CD4-positive, alpha-beta T cell treated with Interleukin-6 for 4 hours (primary cell): ENCODE measurements at places on chromosomes 16 and 17.

- DNase-seq: no peak
Observed at GRCh38 chr16:28098959-28099945, 35.7 kb upstream of the GSG1L start.

DNA sequence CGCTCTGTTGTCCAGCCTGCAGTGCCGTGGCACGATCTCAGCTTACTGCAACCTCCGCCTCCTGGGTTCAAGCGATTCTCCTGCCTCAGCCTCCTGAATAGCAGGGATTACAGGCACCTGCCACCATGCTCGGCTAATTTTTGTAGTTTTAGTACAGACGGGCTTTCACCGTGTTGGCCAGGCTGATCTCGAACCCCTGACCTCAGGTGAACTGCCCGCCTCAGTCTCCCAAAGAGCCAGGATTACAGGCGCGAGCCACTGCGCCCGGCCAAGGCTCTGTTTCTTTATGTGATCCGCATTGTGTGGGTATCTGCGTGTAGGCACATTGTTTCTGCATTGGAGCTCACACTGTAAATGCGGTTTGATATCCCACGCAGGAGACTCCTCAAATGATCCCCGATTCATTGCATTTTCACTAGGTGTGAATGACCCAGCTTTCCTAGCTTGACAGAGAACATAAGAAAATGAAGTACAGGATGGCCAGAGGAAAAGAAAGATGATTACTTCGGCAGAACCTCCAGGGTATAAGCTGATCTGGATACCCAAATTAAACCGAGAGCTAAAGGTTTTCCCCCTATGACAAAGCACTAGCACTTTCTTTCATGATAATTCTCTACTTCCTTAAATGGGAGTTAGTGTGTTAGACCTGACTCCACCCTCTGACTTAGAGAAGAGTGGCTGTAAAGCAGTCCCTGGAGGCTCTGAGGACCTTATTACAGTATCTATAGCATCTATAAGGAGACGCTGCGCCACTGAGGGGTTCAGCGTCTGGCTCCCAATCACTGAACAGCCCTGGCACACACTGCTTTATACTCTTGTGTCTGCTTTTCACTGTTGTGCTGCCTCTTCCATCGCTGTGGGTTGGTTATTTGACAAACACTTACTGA lies 17.3 kb downstream of the COTL1 start:
- DNase-seq: no peak

GRCh38 chr17:29240477-29240876 lies 6.2 kb upstream of the CRYBA1 start:
- no peak for DNase-seq

GRCh38 chr16:70777973-70778406 lies 23.0 kb downstream of the VAC14 start:
- no peak for DNase-seq

DNA sequence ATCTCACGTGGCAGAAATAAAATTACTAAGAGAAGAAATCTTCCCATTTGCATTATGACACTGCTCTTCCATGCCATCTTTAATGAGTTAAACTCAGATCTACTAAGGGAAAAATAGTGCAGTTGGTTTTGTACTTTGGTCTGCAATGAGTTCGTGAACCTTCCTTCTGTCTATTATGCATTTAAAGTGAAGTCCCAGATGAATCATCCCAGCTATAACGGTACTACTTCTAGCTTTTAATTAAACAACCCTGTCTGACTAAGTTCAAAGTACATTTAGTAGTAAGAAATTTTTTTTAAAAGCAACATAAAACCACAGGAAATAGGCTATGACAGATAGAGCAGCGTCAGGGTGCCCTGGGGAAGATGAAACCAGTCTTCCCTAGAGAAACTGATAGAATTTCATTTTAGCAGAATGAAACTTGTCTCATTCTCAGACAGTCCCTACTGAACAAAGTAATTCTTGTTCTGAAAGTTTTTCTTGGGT lies 1.8 kb downstream of the TMIGD1 start:
- peak; percentile 70 for DNase-seq

DNA sequence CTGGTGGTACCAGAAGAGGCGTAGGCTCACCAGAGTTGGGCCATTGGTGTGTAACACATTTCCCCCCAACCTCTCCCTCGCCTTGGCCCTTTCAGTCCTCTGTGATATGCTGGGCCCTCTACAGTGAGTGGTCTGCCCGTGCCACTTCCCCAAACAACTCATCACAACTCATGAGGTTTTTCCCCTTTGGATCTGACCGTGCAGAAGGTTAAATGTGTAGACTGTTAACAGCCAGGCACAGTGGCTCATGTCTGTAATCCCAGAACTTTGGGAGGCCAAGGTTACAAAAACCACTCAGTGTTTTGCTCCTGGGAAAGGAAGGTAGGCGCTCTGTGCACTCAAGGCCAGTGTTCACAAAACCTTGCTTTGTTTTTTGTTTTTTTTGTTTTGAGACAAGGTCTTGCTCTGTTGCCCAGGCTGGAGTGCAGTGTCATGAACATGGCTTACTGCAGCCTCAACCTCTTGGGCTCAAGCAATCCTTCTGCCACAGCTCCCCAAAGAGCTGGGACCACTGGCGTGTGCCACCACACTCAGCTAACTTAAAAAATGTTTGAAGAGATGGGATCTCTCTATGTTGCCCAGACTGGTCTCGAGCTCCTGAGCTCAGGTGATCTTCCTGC lies 11.3 kb upstream of the CYB5B start:
- DNase-seq: no peak

GRCh38 chr17:42305543-42306384 lies 17.5 kb downstream of the STAT5A start:
- DNase-seq: peak; percentile 62

GRCh38 chr16:29820730-29821642 lies 724 bp downstream of the MVP start:
- peak; percentile 53 for DNase-seq

GRCh38 chr17:45316434-45317110 lies at the start of gene MAP3K14:
Gene MAP3K14, minus strand, starts transcription at chr17:45317020. Its CDS starts 26,275 bp downstream, at chr17:45290745.
- peak; percentile 71 for DNase-seq

DNA sequence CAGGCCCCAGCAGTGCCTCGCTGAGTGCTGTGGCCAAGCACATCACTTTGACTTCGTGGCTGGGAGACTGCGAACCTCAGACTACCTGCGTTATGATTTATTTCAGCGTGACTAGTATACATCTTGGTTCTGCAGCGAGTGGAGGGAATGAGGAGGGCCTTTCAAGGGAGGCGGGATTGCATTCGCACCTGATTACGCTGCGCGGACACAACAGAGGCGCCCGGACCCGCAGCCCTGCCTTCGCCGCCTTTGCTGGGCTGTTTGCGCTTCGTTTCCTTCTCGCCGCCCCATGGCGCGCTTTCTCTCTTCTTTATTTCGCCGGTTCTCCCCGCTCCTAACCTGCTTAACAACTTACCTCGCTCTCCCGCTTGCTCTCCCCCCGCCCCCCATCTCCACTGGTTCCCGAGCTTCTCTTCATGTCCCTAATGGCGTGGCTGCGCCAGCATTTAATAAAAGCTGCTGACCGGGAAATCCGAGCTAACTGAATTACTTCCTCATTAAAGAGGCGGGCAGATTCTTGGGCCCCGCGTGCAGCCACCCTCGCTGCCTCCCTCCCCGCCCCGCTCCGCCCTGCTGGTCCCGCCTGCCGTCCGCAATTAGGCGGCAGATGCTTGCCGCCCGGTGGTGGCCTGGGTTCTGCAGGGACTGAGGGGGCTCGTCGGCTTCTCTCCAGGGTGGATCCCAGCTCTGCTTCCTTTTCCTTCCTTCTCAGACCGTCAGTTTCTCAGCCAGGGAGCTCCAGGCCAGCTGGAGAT lies 257.6 kb upstream of the SDK2 start:
- peak; percentile 25 for DNase-seq

DNA sequence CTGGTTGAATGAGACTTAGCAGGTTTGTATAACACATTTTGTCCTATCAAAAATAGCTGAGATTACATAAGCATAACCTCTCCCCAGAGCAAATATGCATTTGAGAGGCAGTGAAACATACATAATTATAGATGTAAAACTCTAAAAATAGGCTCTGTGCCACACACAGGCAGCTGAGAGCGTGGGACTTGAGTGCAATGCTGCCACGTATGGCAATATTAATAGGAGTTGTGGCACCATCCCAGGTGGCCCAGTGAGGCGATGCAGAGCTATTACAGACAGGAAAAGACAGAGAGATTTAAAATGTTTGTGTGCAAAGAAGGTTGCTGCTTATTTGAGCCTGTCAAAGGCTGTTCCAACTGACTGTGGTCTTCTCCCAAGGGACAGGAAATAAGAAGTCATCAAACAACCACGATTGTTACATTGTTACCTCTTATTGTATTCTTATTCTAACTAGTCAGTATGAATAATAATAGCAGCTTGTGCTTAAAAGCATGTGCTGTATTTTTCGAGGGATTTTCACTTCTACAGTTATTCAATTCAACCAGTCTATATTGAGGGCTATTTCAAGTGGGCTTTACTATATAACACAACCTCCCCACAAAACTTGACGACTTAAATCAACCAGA lies 116.5 kb downstream of the SALL1 start:
- DNase-seq: no peak

- no peak for DNase-seq
Observed at GRCh38 chr16:22849517-22849916, 35.6 kb downstream of the HS3ST2 start.

- DNase-seq: peak; percentile 63
Observed at GRCh38 chr16:728131-728889, 1.4 kb downstream of the HAGHL start.

DNA sequence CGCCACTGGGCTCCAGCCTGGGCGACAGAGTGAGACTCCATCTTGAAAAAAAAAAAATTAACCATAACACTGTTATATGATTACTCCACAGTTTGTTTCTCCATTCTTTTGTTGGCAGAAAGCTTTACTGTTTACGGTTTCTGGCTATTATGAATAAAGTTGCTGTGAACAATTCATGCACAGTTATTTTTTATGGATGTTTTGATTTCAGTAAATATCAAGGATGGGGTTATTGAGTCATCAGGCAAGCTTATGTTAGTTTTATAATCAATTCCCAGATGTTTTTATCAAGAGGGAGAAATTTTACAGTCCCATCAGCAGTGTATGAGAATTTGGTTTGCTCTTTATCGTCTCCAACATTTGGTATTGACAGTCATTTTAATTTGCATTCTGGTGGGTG lies 67.9 kb downstream of the TAOK1 start:
- DNase-seq: no peak

DNA sequence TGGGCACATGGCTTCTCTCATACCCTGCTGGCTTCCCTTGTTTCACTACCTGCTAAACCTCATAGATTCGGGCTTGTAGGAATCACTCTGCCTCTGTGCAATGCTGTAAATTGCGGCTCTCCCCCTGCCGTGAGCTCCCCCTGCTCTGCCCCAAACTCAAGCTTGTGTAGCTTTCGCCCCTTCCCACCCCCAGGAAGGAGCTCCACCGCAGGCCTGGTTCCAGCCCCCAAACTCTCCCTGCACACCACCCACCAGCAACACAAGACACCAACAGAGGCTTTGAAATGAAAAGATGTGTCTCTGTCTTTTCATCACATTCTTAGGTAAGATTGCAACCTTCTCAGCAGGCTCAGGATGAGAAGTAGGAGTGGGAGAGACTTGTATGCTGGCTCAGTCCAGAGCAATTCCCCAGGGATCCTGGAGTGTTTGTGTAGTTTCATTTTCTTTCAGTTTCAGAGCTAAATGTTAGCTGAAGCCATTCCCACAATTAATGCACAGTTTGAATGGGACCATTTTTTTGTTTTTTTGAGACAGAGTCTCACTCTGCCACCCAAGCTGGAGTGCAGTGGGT lies 14.2 kb downstream of the CX3CL1 start:
- no peak for DNase-seq

- DNase-seq: no peak
Observed at GRCh38 chr17:30234296-30234695, 1.2 kb downstream of the SLC6A4 start.

- DNase-seq: no peak
Observed at GRCh38 chr16:53087101-53087500, 32.3 kb downstream of the CHD9 start.

DNA sequence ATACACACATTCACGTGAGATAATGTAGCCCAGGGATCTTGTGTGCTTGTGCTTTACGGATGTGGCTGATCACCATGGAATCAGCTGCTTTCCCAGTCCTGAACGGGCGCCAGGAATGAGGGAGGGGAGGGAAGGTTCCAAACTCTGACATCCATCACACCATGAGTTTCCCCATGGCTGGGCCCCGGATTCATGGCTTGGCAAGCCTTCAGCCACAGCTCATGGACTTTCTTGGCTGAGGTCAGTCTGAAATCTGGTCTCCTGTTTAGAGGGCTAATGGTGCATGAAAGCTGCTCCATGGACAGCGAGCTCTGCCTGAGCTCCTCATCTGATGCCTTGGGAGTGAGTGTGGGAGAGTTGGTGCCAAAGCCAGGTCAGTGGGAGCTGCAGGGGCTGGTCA lies 767.6 kb upstream of the EEF2KMT start:
- DNase-seq: no peak

DNA sequence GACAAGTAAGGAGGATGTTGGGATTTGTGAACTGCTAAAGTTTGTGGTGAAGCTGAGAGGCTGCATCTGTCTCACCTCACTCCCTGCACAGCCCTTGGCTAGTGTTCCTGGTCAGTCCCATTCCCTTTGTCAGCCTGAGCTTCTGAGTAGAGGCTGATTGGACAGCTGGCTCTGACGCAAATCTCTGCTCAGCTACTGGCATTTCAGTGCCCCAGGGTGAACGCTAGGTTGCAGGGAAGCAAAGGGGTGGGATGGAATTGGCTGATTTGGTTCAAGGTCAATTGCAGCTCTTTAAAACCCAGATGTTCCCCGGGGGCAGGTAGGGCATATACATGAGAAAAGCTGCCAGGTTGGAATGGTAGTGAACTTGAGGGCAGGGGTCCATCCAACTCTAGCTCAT lies 23.1 kb upstream of the CNOT1 start:
- no peak for DNase-seq

DNA sequence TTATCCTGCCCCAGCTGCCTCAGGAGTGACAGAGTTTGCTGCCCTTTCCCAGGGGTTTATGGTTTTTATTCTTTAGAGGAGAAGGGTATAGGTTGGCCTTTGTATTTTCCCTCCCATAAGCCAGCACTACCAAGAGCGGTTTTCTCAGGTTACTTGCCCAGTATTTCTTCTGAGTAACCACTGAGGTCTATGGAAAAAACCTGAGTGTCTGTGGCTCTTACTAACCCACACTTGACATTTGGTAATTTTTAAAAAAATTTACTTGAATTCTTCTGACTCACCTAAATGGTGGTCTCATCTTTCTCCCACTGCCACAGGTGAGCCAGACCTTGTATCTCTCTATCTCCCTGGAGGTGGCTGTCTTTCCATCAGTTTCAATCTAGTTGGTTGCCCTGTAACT lies 6.0 kb downstream of the SLC7A6 start:
- DNase-seq: no peak

- DNase-seq: no peak
Observed at GRCh38 chr17:34847938-34848337, 113.3 kb downstream of the CCT6B start.

- no peak for DNase-seq
Observed at GRCh38 chr16:1272453-1273198, 16.8 kb downstream of the TPSD1 start.

DNA sequence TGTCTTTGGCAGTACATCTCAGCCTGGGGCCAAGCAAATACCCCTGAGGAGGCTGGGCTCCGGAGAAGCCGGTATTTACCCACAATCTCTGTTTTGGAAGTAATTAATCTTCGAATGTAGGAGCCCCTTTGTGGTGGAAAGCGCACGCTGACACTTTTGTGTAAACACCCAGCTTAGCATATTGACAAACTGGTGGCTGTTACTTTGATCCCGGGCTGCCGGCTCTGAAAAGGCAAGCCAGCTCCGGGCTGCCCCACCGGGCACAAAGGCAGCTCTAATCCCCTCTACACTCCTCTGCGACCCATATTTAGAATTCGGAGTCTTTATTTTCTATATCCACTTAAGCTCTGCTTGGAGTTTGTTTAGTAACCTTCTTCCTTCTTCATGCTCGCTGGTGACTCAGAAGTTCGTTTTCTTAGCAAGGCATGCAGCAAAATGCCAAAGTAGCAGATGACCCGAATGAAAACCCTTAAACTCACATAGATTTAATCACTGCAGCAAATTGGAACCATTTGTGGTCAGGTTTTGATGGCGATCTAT lies 144.0 kb upstream of the IRX3 start:
- DNase-seq: no peak
